ENCODE measurements at places on chromosomes 11 and 22. TPM values are rescaled to one million over a fixed set of nuclear protein-coding genes. Genes with fewer than 3 reads are reported as not detected.

The EHD1 gene
- polyA plus RNA-seq, result 39.7 TPM

DNA sequence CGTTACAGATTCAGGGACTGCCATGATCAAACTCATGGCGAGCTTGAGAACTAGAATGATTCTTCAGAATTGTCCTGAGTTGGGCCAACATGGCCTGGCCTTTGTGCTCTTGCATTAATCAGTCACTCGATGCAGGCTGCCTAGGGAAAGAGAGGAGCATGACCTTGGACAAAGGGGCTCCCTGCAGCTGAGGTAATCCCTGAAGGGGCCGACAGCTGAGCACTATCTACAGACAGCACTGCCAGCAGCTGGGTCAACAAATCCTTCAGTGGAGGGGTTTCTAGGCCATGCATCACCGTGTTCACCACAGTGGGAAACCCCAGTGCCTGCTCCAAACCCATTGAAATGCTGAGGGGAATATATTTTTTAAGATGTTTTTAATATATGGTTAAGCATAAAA lies 159.5 kb upstream of the POU2AF2 start:
- no peak for DNase-seq

The OR10A2 gene
- not detected for polyA plus RNA-seq

- no peak for DNase-seq
Measured at GRCh38 chr11:26820739-26821138, 98.9 kb upstream of the SLC5A12 start.

DNA sequence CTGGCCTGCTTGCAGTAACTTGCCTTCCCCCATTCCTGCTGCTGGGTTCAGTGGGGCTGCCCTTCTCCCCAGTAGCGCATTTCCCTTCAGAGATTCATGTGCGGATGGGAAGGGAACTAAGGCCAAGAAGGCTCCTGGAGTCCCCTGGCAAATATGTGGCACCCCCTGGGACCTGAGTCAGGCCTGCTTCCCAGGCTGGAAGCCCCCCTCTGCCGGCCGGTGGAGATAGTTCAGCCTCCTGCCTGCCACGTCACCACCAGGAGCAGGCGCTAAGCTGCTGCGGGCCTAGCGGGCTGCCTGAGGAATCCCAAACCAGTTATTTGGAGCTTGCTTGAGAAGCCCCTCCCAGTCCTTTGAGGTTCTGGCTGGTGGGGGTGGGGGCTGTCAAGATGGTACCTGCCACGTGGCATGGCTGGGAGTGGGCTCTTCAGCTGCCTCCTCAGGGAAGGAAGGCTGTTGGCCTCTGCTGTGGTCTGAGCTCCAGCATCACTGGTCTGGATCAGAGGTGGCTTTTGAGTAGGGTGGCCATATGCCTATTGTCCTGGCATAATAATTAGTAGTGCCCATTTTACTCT lies 2.0 kb downstream of the SERPINH1 start:
- DNase-seq, result peak; percentile 62

DNA sequence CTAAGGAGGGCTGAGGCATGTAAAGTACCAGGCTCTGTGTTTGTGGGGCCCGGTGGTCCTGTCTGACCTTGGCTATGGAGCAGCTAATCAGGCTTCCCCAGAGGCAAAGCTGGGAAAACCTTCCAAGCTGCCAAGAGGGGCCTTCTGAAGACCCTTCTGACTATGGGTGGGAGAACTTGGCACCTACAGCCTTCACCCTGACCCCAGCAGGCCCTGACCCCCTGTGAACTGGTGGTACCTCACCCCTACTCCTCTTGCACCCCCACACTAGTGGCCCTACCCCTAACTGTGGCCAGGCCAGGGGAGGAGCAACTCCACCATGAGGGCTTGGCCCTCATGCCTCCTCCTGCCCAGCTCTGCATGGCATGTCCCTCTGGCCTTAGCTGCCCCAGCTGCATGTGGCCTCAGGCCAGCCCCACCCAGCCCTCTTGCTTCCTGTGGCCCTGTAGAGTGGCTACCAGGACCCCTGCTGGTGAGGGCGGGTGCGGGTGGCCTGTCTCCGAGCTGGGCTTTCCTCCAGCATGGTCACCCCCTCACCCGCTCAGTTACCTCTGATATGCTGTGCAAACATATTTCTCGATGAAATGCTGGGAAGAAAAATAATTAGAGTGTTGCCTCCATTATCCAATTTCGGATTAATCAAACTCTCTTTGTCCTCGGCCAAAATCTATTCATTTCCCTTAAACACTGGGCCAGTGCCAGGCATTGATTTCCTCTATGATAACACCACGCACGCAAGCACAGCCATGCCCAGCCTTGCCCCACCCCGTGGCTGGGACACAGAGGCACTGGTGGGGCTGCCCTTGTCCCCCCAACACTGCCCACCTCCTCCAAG lies 7.5 kb downstream of the GNAZ start:
- no peak for DNase-seq

- peak; percentile 73 for DNase-seq
Measured at GRCh38 chr11:13277768-13278608, at the start of gene BMAL1. Gene BMAL1 (plus strand): TSS chr11:13277790. CDS start chr11:13354309, 76,519 bp downstream.

DNA sequence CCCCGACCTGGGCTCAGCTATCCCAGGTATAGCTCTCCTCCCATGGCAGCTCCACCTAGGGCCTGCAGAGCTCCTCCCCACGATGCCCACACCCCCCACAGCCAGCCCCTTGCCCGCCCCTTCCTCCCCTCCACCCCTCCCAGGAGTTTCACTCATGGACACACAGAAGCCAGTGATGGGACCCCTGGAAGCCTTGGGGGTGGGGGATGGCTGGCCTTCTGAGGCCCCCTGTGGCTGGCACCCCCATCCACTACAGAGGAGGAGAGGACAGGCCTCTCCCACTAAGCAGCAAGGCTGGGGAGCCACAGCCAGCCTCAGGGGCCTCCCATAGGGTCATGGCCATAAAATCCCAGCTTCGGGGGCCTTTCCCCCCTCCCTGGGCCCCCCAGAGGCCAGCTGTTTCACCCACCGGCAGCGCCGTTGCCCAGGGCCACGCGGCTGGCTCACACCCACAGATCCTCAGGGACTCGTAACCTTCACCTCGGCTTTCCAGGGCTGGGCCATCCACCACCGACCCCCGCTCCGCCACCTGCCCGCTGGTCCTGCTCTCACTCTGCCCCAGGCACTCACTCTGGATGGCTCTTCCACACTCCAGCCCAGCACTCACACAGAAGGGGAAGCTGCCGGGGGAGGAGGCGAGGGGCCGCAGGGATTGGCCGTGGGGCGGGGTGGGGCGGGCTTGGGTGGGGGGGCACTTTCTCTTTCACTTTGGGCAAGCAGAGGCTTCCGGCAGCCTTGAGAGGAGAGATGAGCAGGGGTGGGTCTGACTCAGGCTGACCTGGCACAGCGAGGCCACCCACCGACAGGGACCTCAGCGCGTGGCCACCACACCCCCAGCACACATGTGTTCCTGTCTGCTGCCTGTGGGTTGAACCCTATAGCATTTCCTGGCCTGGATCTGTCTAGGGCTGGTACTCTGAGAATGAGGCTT lies 2.2 kb downstream of the SLC25A22 start:
- peak; percentile 73 for DNase-seq

- no peak for DNase-seq
Measured at GRCh38 chr11:127493330-127494022, 492.9 kb upstream of the KIRREL3 start.

The MB gene
- polyA plus RNA-seq, result 8,931 TPM

DNA sequence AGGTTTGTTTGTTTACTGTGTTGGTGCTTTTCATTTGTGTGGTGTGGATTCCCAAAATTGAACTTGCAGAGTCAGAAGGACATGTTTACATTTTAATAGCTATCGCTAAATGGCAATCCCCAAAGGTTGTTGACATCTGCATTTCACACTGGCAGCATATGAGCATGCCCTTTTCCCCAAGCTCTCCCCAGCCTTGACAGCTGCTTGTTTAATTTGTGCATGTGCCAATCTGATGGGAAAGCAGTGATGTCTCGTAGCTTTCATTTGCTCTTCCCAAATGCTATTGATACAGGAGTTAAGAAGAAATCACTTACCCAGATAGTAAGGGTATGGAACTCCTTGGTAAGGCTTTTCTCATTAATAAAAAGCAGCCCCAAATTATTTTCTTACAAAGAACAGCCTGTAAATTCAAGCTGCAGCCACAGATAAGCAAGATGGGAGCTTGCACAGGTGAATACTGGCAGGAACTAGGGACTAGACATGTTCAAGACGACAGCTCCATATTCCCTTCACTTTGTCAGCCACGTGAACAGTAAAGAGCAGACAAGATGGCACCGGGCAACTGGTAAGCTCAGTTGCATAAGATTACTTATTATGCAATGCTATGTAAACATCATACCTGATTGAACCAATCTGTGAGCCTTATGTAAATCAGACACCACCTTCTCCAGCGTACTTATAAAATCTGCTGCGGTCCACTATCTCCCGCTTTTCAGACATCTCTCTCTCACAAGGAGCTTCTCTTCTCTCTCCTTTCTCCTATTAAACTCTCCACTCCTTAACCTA lies 87.4 kb downstream of the IGLL5 start:
- DNase-seq, result no peak

The FIBIN gene
- 5.1 TPM for polyA plus RNA-seq

DNA sequence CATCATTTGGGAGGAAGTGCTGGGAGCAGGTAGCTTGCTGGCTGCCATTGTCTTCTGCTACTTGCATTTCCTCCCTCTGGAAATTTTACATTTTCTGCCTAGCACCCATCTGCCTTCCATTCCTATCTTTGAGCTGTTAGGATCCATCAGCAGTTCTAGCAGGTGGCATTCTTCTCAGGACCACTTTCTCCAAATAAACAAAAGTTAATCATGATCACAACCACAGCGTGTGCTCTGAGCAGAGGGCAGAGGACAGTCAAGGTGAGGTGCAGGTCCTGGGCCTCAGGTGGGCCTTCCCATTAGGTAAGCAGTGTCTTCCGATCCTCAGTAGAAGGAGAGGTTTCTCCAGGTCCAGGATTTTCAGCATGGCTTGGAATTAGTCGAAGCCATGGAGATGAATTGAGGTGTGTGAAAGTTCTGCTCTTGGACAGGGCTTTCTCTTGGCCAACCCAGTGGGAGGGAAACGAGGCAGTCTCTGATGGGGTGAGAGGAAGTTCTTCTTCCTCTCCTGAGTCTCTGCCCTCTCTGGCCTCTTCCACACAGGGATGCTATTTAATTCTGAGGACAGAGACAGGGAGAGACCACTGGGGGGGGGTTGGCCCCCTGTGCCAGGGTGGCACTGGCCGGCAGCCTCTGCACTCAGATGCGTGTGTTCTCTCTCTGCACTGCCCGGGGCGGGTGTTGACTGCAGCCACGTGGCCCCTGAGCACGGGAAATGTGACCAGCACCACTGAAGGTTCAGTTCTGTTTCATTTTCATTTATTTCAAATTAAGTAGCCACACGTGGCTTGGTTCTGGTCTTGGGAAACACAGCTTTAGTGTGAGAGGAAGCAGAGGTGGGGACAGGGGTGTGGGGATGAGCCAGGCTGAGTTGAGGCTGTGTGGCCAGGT lies 170.8 kb downstream of the TBC1D22A start:
- DNase-seq, result no peak

The C22orf42 gene
- polyA plus RNA-seq, result not detected

The ADM gene
- 57.1 TPM for polyA plus RNA-seq

- no peak for DNase-seq
Measured at GRCh38 chr11:108144615-108145014, 23.2 kb downstream of the ACAT1 start.

The OPCML gene
- under 0.01 TPM for polyA plus RNA-seq

The SCARF2 gene
- polyA plus RNA-seq, result 3.9 TPM

The DERL3 gene
- polyA plus RNA-seq, result 2.0 TPM

DNA sequence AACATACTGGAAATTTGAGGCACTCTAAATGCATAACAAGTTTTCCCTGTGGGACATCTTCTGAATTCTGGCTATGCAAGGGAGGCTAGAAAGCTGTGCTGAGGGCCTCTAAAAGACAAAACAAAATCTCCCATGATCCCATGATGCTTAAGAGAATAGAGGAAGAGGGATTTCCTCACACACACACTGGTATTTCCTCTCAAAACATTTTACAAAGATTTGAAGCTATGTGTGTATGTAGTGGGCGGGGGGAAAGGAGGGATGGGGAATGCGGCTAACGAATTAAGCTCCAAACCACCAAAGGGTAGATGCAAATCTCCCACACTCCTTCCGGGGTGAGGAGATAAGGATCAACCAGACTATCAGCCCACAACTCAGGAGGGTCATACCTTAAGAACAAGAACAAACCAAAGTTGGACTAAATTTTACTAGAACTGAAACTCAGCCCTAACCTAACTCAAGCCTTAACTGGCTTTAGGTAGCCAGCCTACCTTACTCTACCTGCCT lies 6.0 kb downstream of the OR2AT4 start:
- no peak for DNase-seq

The FXYD6 gene
- polyA plus RNA-seq, result 62.3 TPM

DNA sequence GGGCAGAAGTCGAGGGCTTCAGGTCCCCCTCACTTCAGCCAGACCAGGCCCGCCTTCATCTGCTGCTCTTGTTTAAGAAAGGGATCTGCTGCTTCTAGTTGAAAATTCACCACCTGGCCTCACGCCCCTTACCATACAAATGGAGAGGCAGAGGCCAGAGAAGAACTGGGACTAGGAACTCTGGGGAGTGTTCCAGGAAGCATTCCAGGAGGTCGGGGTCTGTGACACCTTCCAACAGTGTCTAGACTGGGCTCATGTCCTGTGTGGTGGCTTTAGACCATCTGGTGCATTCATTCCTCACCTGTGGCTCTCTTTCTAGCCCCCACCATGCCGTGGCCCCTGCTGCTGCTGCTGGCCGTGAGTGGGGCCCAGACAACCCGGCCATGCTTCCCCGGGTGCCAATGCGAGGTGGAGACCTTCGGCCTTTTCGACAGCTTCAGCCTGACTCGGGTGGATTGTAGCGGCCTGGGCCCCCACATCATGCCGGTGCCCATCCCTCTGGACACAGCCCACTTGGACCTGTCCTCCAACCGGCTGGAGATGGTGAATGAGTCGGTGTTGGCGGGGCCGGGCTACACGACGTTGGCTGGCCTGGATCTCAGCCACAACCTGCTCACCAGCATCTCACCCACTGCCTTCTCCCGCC lies 12.3 kb downstream of the TSKU start:
- no peak for DNase-seq

DNA sequence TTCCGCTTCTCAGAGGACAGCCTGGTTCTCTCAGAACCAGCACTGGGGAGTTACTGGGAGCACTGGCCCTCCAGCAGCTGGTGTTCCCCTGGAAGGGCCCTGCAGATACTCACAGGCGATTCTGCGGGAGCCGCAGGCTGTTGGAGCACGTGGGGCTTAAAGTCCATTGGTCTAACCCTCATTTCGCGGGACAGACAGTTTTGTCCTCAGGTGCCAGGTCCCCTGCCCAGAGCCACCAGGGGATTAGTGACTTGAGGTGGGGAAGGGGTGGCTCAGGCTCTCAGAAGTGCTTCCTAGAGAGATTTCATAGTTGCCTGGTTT lies 53.9 kb downstream of the CACNA1I start:
- no peak for DNase-seq

The CATSPERZ gene
- polyA plus RNA-seq, result 0.10 TPM

GRCh38 chr11:57203882-57204480 lies 22.2 kb downstream of the LRRC55 start:
- no peak for DNase-seq

The ARHGAP20 gene
- 0.15 TPM for polyA plus RNA-seq

GRCh38 chr11:73019996-73020395 lies 122.1 kb downstream of the FCHSD2 start:
- DNase-seq, result no peak

The KDELR3 gene
- polyA plus RNA-seq, result 9.4 TPM

The TAF1D gene
- 114 TPM for polyA plus RNA-seq

The LYVE1 gene
- polyA plus RNA-seq, result 18.2 TPM

Data from heart right ventricle (tissue), 16 donors.